Fibroblast of the aortic adventitia (primary cell): ENCODE measurements at places on chromosomes 1 and 21. TPM values are rescaled to one million over a fixed set of nuclear protein-coding genes. Genes with fewer than 3 reads are reported as not detected.

- no peak for DNase-seq
Measured at GRCh38 chr1:19239876-19240275, 11.4 kb downstream of the EMC1 start.

Gene OSCP1
- 2.7 and 8.7 TPM in 2 replicates for total RNA-seq

Gene TARBP1
- total RNA-seq, result 12.0 and 22.2 TPM in 2 replicates

GRCh38 chr1:175188936-175189335 lies 3.6 kb downstream of the KIAA0040 start:
- DNase-seq, result no peak

Gene RXRG
- total RNA-seq, result not detected in 2 replicates

GRCh38 chr1:184629266-184629665 lies 125.4 kb downstream of the EDEM3 start:
- no peak for DNase-seq

DNA sequence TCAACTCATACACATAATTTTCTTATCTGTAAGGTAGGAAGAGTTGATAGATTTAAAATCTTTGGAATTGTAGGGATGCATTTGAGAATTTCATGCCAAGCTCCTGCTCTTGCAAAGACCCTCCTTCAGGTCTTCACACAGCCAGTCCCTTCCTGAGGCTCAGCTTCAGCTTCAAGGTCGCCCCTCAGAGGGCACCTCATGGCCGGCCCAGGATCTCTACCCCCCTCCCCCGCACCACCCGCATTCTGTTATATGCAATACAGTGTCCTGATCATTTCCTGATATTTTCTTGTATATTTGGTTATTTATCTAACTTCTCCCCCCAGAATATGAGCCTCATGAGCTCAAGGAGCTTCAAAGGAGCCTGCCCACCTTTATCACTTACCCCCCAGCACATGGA lies 47.0 kb upstream of the BACE2 start:
- DNase-seq, result no peak

Gene CNTN2
- total RNA-seq, result not detected in 2 replicates

- peak; percentile 20 for DNase-seq
Measured at GRCh38 chr1:87392248-87393192, 63.8 kb downstream of the LMO4 start.

DNA sequence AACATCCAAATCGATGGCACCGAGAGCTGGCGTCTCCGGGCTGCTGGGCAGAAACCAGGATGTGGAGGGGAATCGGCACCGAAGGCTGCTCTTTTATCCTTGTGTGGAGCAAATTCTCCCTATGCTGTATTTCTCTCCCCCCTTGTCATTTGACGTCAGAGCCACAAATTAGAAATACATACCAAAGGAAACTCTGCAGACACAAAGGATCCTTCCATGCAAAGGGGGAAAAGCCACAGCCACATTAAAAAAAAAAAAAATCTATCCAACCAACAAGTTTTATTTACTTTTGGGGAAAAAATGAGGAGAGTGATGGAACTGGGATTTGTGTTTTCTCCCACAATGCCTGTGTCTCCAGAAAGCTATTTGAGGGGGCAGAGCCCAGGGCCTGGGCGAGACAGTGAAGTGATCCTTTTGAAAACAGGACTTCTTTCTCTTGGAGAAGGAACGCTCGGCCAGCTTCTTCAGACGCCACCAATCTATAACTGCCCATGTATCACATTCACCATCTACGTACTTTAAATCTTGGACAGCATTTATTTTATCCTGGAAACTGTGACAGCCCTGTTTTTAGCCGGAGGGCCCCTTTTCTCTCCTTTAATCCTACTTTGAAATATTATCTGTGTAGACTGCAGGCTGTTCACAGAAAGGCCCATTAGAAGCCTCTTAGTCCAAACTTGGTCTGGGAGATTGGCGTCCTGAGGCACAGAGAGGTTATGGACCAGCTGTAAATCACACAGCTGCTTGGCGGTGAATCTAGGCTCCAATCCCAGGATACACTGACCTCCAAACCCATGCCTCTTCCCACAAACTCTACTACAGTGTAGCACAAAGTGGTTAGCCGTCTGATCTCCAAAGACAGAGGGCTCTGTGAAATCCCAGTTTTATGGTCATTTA lies 4.5 kb downstream of the KANK4 start:
- no peak for DNase-seq

DNA sequence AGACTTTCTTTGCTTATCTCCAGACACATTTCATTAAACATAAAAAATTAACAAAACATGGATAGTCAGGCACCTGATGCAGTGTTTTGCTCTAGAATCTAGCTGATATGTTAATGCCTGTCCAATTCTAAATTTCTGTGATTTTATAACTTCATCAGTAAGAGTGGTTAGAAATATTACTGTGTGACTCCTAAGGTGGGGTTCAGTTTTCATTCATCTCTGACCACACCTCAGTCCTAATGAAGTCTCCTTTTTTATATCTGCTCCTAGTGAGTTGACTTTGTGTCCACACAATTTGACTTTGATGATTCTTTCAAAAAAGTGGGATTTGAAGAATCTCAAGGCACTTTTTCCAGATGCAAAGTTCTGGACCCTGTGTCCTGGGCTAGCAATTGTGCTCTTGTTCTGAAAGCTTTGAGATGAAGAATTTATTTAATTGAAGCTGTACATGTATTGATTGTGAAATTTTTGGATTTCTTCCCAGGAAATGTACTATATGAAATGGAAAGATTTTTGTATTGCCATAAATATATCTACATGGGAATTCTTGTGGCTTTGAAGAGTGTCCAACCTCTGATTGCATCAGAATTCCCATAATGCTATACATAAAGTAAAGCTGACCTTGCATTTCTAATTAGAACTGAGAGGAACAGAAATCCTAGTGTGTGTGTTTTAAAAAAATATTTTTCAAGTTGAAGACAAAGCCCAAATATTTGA lies 111.2 kb downstream of the GIPC2 start:
- DNase-seq, result peak; percentile 94

- DNase-seq, result no peak
Measured at GRCh38 chr1:64865105-64865757, 101.1 kb downstream of the JAK1 start.

Gene MIXL1
- total RNA-seq, result not detected in 2 replicates
